Brain (organoid and tissue), 16 donors: ENCODE measurements at places on chromosomes 7 and 10.

- DNase-seq, result no peak
These were observed 97.0 kb downstream of the BMS1 start for GRCh38 chr10:42879380-42880254.

- DNase-seq, result no peak
These were observed 135.7 kb upstream of the GDF10 start for GRCh38 chr10:47164126-47164799.

GRCh38 chr7:155231941-155232340, 65.7 kb upstream of the INSIG1 start:
- no peak for DNase-seq

- peak; percentile 62 for DNase-seq
These were observed 724.2 kb upstream of the CELF2 start for GRCh38 chr10:10293481-10293951.

GRCh38 chr7:3063016-3063753, 19.5 kb upstream of the CARD11 start:
- DNase-seq, result no peak

DNA sequence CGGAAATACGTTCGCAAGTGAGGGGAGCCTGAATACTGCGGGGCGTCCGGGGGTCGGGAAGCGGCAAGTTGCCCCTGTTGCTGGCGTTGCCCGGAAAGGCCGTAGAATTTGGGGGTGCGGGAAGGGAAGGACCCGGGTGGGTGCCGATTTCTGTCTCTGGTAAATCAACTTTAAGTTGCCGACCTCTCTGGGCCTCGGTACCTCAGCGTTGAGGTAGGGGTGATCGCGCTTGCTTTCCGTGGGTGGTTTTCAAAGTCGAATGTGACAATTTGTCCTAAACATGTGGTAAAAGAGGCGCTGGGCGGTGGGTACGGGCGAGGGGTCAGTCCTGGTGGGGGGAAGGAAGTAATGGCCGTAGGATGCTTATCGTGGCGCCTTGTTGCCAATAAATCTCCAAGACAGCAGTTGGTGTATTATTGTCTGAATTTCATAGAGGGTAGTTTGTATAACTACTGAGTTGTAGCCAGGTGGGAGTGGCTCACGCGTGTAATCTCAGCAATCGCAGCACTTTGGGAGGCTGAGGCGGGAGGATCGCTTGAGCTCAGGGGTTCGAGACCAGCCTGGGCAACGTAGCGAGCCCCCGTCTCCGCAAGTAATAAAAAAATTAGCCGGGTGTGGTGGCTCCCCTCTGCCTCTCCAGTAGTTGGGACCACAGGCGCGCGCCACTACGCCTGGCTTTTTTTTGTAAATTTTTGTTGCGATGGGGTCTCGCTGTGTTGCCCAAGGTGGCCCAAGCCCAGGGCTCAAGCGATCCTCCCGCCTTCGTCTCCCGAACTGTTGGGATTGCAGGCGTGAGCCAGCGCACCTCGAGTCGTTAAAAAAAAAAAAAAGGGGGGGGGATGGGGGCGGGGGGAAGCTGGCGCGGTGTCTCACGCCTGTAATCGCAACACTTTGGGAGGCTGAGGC, 644 bp downstream of the BUD23 start:
- DNase-seq, result no peak

- DNase-seq, result no peak
These were observed 16.0 kb downstream of the SAMD8 start for GRCh38 chr10:75127471-75127870.

DNA sequence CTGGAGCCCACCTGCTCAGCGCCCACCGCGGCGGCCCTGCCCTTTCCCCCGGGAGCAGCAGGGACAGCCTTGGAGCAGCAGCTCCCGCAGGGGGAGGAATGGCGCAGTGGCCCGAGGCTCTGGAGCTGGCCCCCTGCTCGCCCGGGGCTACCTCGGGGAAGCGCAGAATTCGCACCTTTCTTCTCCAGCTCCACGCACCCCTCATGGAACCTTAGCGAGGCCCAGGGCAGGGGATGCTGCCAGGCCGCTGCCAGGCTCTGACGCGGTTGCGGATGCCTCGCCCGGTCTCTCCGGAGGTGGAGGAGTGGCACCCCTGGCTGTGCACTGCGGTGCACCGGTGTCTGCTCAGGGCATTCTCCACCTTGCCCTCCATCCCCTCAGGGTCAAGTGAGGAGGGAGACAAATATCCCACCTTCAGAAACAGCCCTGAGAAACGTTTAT, 84.9 kb upstream of the MKI67 start:
- DNase-seq, result no peak

DNA sequence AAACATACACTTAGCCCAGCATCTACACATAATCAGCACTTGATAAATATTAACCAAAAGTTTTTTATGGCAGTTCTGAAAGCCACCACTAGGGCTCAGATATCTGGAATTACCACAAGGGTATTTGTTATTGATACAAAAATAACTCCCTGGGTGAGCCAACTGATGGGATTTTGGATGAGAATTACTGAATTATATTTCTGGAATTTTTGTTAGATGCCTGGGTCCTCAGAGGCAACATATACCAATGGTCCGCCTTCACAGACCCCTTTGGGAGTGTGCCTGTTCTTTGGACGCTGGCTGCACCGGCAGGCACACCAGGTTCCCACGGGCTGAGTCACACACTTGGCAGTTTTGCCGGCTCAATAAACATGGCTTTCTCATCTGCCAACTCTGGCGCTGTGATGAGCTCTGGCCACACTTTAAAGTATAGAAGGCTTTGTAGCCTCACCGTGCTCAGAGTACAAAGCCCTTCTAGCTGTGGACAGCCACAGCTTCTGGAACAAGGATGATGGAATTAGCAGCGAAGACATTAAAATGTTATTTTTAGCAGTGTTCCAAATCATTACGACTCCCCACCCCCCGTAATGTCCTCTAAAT, 24.5 kb upstream of the EEPD1 start:
- DNase-seq, result peak; percentile 75

DNA sequence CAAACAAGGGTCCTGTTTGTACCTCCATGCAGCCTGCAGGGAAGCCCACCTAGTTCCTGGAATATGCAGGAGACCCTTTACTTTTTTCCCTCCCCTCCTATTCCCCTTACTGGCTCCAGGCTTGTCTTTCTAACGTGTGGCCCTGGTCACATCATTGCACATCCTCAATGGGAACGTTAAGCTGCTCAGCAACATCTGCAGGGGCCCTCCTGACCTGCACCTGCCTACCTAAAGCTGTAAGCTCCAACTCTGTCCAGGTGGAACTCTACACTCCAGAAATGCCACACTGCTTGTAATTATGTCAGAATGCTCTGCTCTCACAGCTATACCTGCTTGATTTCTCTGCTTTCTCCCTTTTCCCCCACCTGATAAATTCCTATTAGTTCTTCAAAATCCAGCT, 72.1 kb downstream of the ARMC3 start:
- DNase-seq, result no peak

- no peak for DNase-seq
These were observed 15.1 kb downstream of the ATP6V1F start for GRCh38 chr7:128877756-128878120.

DNA sequence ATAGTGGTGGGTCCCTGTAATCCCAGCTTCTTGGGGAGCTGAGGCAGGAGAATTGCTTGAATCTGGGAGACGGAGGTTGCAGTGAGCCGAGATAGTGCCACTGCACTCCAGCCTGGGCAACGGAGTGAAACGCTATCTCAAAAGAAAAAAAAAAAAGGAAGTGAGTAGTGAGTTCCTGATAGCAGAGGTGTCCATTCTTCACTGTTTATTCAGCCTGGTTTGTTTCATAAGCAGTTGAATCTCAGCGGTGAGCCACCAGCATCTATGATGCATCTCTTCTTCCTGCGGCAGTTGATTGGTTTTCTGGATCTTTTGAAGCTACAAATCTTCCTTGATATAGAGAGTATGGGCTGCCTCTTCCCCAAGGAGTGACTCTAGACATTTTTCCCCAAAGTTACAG, 316.1 kb upstream of the MTPN start:
- no peak for DNase-seq

- no peak for DNase-seq
These were observed 114.2 kb upstream of the FAM180A start for GRCh38 chr7:135862586-135863340.

- no peak for DNase-seq
These were observed 140.2 kb upstream of the AHR start for GRCh38 chr7:17158261-17158660.

- no peak for DNase-seq
These were observed 4.7 kb downstream of the TMEM120A start for GRCh38 chr7:75989500-75990388.

- peak; percentile 49 for DNase-seq
These were observed 1110.6 kb downstream of the TYW1 start for GRCh38 chr7:68107261-68107660.

DNA sequence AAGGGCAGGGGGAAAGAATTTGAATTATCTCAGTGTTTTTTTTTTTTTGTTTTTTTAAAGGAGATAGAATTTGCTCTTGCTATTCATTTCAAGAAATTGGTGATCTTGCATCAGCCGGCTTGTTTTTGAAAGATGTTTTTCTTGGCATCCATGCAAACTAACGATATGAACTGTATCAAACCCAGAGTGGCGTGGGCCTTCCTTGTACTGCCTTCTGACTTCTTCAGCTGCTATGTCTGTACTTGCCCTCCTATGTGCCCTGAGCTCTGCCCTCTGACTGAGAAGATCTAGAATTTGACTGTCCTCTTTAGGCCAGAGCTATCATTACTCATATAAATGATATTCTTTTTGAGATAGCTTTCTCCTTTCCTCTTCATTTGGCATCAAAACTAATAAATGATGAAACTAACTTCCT, 183.1 kb downstream of the EXOC4 start:
- DNase-seq, result no peak

DNA sequence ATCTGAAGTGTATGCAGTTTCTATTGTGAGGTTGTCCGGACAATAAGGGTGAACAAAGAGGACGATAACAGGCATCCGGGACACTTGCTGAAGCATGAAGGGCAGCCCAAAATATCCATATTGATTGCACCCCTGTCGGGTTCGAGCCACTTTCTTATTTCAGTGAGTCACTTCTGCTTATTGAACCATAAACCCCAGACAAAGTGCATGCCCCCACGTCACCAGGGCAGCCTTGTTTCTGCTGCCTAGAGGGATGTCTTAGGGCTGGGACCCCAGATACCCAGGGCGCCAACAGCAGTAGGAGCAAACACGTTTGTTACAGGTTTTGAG, 175.3 kb upstream of the LYZL1 start:
- no peak for DNase-seq

GRCh38 chr10:92598321-92598720, 5.4 kb downstream of the KIF11 start:
- no peak for DNase-seq

DNA sequence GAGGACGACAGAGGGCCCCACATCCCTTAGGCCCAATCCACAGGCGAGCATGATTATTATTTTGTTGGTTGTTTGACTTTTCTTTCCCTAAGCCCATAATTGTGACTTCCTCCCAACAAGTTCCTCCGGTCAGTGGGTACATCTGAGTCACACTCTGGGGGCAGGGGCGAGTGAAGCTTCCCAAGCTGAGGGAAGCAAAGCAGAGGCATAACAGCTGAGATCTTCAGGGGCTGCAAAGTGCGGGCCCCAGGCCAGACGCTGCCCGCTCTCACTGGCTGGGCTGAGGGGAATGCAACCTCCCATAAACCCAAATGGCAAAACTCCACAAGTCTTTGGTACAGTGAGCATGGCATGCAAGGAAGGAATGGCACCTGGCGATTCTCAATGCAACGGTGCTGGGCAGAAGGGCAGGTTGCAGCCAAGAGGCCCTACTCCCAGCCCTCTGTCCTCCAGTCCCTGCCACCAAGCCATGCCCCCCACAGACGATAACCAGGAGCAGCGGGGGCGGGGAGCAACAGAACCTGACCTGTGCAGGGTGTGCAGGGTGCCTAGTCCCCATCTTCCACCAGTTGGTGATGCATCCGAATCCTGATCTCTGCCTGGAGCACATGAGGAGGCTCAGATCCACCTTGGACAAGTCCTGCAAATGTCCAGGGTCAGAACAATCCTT, 25.3 kb downstream of the TNS3 start:
- no peak for DNase-seq

DNA sequence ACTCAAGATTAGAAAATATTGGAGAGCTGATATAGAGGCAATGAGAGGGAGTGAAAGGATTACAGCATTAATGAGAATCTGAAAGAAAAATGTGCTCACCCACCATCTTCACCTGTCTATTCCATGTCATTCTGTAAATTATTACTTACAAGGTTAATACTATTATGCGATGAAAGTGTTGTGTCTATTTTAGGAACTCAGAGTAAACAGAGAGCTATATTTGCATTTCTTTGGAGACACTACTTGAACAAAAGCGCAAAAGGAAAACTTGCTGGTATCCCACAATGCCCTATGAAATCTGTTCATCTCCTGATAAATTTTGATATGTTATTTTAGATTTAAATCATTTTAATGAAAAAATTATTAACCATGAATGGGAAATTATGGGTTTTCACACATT, 196.1 kb downstream of the ZEB1 start:
- DNase-seq, result no peak

- no peak for DNase-seq
These were observed 72.8 kb downstream of the INSYN2A start for GRCh38 chr10:127123626-127124025.

DNA sequence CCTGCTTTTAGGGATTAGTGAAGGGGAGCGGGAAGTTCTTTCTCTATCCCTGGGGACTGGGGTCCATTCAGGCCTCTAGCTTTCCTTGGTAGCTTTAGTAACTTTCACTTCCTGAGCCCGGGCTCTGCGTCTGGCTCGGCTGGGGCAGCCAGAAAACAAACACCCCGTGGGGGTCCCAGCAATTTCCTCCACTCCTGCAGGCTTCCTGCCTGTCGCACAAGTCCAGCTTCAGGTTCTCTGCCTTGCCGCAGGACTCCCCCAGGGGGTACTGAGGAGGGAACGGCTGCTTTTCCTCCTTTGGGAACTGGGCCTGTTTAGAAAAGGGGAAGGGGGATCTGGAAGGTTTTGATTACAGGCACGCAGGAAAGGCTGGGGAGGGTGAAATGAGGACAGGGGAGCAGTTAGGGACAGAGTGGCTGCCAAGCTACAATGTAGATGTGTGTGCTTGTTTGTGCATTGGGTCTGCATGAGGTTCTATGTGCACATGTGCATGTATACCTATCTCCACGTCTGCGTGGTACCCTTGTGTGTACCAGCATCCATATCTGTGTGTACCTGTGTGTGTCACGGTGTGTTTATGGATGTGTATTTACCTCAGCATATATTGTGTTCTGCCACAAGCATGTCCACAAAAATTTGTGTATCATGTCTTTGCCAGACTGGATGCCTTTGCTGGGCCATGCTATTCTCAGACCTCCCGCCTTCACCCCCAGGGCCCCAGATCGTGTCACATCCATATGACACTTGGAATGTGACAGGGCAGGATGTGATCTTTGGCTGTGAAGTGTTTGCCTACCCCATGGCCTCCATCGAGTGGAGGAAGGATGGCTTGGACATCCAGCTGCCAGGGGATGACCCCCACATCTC, 2.0 kb downstream of the KAZALD1 start:
- DNase-seq, result no peak

DNA sequence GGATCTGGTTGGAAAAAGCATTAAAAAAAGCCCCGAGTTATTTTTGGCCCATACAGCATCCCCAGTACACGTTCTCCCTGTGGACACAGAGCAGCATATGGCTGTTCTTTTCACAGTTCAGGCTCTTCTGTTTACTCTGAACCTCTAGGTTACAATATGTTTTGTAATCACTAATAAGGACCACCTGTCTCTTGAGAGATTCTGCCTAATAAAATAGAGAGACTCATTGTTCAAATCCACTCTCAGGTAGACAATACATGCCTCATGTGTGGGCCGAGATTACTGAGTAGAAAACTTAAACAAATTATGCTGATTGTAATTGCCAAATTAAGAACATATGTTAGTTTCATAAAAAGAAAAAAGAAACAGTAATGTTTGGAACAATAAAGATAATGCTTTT, 647.7 kb downstream of the GRM8 start:
- no peak for DNase-seq
